ENCODE measurements at places on chromosomes 6 and 20. TPM values are rescaled to one million over a fixed set of nuclear protein-coding genes. Genes with fewer than 3 reads are reported as not detected.

IL17F gene
- not detected for total RNA-seq

OR12D1 gene
- not detected for total RNA-seq

GRCh38 chr6:67757465-67758033, 877.5 kb upstream of the ADGRB3 start:
- no peak for DNase-seq

- DNase-seq: no peak
These were observed 68.0 kb downstream of the CD164 start for GRCh38 chr6:109314313-109314712.

CRISP3 gene
- total RNA-seq: not detected

DNA sequence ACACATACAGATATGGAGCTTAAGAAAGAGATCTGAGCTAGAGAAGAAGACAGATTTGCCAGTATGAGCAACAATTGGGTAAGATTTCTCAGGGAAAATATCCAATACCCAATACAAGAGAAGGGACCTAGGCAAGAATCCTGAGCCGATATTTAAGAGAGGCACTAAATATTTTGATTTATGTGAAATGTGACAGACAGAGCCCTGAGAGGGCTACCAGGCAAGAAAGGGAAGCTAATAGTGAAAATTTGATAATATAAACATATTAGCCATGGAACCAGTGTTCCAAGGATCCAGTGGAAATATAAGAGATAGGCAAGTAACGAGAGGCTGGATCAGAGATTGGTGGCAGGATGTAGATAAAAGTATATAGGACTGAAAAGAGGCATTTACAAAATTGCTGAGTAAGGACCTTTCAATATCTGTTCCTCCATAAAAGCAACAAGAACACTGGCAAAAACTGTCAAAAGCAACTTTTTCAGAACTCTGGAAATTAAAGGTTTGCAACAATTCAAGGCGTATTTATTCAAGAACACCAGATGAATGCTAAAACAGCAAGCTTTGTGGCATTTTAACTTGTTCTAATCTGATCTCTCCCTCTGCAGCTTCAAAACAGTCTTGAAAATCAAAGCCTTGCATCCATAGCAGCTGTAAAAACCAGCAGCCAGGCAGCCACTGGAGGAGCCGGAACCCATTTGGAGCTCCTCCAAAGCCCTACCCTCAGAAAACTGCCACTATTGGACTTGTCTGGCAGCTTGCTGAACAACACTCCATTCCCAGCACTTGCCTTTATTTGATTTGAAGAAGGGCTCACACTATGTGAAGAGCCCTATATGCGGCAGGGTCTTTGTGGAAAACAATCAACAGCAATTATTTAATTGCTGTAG, 58.8 kb downstream of the REV3L start:
- peak; percentile 65 for DNase-seq

DNA sequence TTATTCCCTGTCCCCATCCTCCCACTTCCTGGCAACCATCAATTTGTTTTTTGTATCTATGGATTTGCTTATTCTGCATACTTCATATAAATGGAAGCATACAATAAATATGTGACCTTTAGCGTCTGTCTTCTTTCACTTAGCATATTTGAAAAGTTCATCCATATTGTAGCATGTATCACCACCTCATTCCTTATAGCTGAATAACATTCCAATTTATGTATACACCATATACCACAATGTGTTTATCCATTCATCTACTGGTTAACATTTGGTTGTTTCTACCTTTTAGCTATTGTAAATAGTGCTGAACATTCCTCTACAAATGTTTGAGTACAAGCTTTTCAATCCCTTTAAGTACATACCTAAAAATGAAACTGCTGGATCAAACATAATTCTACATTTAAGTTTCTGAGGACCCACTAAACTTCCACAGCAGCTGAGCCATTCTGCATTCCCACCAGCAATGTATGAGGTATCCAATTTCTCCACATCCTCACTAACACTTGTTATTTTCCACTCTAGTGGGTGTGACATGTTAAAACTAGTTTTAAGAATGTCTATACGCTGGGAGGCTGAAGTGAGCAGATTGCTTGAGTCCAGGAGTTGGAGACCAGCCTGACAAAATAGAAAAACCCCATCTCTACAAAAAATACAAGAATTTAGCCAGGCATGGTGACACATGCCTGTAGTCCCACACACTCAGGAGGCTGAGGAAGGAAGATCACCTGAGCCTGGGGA, 32.9 kb downstream of the NUDT3 start:
- peak; percentile 24 for DNase-seq

PRSS35 gene
- not detected for total RNA-seq

GRCh38 chr6:154752022-154752421, 18.8 kb downstream of the SCAF8 start:
- no peak for DNase-seq

MATN4 gene
- not detected for total RNA-seq

MYT1 gene
- not detected for total RNA-seq

GSTA5 gene
- not detected for total RNA-seq

SLC32A1 gene
- not detected for total RNA-seq

DNA sequence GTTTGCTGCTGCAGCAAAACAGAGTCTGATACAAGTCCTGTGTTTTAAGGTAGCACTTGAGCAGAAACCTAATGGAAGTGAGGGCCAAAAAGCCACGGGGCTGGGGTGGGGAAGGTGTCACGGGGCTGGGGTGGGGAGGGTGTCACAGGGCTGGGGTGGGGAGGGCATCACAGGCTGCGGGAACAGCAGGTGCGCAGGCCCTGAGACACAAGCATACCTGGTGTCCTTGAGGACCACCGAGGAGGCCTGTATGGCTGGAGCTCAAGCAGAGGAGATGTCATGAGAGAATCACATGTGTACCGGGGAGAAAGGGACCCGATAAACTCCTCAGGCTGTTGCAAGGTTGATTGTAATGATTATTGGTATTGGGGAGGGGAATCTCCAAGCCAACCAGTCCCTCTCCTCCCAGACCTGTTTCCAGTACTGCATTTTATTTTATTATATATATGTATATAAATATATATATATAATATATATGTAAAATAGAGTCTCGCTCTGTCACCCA, 13.6 kb upstream of the SPO11 start:
- no peak for DNase-seq

SFTA2 gene
- not detected for total RNA-seq

TIAM2 gene
- 17.9 TPM for total RNA-seq

GRCh38 chr6:111274593-111275217, 187.4 kb downstream of the SLC16A10 start:
- DNase-seq: peak; percentile 22

Measured in lung microvascular endothelial cell (primary cell).